ENCODE measurements at places on chromosomes 12 and 14.

DNA sequence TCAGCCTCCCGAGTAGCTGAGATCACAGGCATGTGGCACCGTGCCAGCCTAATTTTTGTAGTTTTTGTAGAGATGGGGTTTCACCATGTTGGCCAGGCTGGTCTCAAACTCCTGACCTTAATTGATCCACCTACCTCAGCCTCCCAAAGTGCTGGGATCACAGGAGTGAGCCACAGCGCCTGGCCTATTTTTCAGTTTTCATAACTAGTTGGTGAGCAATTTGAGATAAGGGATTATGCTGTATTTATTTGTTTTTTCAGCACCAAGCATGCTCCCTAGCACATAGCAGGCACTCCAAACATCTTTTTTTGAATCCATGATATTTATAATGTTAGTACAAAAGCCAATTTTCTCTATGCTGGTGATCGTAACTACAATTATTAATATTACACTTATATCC lies 541.2 kb downstream of the SNAPC1 start:
- no peak for DNase-seq

DNA sequence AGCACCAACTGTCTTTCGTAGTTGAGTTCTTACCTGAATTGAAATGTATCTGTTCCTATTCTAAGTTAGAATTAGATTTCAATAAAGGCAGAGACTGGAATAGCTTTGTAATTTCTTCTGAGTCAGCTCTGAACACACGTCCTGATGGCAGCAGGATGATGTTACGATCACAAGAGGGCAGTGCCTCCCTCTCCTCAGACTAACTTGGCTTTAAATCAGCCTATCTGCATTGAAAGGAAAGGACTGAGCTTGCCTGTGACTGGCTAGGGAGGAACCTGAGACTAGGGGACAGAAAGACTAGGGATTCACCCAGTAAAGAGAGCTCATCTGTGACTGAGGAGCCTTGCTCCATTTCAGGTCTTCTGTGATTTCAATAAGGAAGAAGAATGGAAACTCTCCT lies 323.7 kb upstream of the OR4E1 start:
- no peak for DNase-seq

- DNase-seq: no peak
Measured at GRCh38 chr14:94635154-94635553, 23.0 kb downstream of the SERPINA3 start.

GRCh38 chr12:22110176-22110575 lies 64.2 kb downstream of the CMAS start:
- DNase-seq: no peak

DNA sequence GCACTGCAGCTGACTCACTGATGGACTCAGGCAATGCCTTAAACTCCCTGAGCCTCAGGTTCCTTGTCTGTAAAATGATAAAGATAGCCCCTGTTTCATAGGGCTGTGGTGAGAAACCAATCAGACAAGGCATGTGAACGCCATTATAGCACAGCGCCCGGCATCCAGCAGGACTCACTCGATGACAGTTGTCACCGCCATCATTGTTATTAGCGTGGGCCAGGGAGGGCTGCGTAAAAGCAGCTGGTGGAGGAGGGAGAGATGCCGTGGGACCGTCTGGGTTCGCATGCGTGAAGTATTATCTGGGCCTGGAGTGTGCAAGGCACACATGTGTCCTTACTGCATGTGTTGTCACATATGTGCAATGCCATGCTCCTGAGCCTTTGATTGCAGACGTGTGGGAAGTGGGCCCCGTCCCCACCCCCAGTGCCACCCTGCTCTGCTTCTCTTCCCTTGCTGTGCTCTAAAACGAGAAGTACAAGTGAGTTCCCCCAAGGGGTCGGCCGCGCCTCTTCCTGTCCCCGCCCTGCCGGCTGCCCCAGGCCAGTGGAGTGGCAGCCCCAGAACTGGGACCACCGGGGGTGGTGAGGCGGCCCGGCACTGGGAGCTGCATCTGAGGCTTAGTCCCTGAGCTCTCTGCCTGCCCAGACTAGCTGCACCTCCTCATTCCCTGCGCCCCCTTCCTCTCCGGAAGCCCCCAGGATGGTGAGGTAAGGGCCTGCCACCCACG lies at the start of gene PTPN6:
Gene PTPN6, plus strand, starts transcription at position 546 of the 730 bp plus-strand sequence. Its CDS starts 157 bp downstream, at position 703.
- no peak for DNase-seq

- DNase-seq: no peak
Measured at GRCh38 chr14:44403193-44403592, 103.9 kb downstream of the FSCB start.

DNA sequence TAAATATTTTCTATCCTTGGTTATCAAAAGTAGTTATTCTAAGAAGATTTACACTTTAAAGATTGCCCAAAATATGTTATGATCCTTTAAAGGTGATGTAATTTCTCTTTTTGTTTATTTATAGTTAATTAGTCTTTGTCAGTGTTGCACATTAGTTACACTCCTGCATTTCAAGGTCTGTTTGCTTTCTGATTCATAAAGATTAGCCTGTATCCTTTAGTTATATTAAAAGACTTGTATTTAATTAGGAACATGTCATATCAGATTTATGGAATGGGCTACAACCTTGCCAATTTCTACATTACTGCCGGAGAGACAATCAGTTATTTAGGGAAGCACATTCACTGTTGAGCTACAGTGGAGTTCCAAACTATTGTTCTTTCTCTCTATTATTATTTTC lies 3.5 kb downstream of the EPYC start:
- no peak for DNase-seq

DNA sequence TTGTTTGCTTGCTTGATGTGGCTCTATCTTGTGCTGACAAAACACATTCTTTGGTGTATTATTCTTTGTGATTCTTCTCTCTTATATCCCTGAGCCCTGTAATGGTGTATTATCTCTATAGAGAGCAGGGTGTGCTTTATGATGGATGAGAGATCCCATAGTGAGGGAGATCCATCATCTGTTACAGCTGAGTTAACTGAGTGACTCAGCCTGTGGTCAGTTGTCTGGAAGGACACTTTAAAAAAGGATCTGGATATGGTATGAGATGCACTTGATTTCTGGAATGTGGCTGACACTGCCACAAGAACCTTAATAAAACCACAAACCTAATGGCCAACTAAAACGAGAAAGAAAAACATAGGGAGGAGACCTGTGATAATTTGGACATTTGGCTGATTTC lies 461.4 kb upstream of the SYT1 start:
- peak; percentile 92 for DNase-seq

DNA sequence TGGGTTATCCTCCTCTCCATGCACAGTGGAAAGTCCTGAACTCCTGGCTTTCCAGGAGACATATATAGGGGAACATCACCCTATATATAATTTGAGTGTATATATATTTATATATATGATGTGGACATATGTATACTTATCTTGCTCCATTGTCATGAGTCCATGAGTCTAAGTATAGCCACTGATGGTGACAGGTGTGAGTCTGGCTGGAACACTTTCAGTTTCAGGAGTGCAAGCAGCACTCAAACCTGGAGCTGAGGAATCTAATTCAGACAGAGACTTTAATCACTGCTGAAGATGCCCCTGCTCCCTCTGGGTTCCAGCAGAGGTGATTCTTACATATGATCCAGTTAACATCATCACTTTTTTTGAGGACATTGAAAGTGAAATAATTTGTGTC lies 4.4 kb downstream of the SSTR1 start:
- no peak for DNase-seq

- DNase-seq: no peak
Measured at GRCh38 chr12:108616941-108617858, 16.5 kb downstream of the SELPLG start.

DNA sequence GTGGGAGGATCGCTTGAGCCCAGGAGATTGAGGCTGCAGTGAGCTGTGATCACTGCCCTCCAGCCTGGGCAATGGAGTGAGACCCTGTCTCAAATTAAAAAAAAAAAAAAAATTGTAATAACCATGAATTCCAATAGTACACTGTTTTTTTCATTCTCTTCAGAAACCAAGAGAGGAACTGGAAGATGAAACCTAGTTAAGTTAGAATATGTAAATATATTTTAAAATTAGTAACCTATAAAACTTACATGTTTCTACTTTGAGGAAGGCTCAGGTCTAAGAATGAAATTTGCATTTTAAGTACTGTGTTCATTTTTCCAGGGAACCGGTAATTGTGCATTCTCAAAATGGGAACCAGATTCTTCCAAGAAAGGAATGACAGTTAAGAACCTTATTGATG lies 18.8 kb downstream of the KNTC1 start:
- DNase-seq: no peak

- DNase-seq: no peak
Measured at GRCh38 chr14:101293605-101294004, 267.7 kb upstream of the DIO3 start.

GRCh38 chr12:95790033-95790916 lies at the start of gene NTN4:
Gene NTN4 (minus strand): TSS chr12:95790764. CDS start chr12:95790309, 455 bp downstream.
- DNase-seq: no peak

GRCh38 chr14:101374373-101375338 lies 186.6 kb upstream of the DIO3 start:
- no peak for DNase-seq

GRCh38 chr14:99266181-99267178 lies 5.5 kb downstream of the BCL11B start:
- DNase-seq: peak; percentile 76

DNA sequence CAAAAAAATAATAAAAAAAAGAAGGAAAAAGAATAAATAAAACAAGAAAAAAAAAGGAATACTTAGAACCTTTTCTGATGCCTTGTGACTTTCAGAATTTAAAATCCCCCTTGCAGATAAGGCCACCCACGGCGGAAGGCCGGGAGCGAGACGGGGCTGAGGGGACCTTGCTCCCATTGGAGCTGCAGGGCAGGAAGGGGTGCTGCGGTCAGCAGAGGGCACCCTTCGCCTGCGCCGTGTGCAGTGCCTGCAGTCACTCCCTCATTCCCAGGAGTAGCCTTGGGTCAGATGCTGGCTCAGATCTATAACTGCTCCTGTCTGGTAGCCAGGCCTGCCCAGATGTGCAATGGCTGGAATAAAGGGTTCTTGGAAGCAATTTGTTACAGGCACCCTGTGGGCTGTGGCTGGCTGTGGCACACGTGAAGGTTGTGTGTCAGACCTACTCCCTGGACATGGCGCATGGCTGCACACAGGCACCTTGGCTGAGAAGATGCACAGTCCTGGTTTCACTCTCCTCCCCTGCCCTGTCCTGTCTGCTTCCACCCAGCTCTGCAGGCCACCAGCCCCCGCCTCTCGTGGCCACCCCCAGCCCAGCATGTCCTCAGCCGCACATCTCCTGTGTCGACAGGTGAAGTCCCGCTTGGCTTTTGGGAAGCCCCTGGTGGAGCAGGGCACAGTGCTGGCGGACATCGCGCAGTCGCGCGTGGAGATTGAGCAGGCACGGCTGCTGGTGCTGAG lies 13.4 kb upstream of the ALDH2 start:
- peak; percentile 41 for DNase-seq

- DNase-seq: no peak
Measured at GRCh38 chr12:27528788-27529187, 4.8 kb downstream of the PPFIBP1 start.

DNA sequence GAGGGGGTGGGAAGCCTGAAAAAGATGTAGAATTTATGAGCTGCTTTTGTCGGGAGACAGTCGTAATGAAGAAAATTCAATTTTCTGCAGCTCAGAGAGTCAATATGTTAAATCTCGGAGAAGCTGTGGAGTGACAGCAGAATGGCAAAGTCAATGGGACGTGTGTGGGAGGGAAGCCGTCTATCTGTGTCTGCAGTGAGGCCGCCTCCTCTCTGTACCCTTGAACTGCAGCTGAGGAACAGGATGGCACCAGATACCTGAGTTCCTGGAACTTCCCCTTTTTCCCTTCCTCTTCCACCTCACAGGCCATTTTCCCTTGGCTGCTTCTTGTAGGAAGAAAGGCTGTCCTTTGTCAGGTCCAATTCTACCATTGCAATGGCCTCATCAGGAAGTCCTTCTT lies 9.3 kb upstream of the CALCOCO1 start:
- no peak for DNase-seq

GRCh38 chr12:51508285-51508684 lies 82.7 kb upstream of the SCN8A start:
- DNase-seq: no peak

DNA sequence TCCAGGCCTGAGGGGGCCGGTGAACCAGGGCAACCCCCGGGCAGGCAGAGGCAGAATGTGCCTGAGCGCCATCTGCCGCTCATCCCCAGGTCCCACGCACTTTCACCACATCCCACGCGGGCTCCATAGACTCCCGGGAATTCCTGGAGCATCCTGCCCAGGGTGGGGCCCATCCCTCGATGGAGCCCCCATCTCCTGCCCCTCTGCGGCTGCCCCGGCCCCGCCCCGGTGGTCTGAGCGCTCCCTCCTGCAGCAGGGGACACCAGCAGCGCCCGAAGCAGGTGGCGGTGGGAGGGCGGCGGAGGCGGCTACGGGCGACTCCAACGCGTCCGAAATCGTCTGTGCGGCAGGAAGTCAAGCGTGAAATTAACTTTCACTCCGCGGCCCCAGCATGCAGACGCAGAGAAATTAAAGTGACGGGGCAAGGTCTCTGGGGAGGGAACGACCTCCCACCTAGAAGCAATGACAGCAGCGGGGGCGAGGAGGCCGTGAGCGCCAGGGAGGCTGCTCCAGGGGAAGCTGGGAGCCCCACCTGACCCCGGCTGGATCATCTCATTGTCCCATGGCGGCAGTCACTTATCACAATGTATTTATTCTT lies 122.2 kb downstream of the NCOR2 start:
- no peak for DNase-seq

DNA sequence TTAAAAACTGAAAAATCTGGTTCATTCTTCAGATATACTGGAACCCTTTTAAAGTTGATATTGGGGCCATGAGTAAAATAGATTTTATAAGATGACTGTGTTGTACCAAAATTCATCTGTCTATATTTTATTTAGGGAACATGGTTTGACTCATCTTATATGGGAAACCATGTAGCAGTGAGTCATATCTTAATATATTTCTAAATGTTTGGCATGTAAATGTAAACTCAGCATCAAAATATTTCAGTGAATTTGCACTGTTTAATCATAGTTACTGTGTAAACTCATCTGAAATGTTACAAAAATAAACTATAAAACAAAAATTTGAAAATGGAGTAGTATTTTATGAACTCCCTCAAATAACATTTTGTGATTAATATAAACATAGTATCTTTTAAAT lies 14.2 kb downstream of the PTGER2 start:
- peak; percentile 75 for DNase-seq

DNA sequence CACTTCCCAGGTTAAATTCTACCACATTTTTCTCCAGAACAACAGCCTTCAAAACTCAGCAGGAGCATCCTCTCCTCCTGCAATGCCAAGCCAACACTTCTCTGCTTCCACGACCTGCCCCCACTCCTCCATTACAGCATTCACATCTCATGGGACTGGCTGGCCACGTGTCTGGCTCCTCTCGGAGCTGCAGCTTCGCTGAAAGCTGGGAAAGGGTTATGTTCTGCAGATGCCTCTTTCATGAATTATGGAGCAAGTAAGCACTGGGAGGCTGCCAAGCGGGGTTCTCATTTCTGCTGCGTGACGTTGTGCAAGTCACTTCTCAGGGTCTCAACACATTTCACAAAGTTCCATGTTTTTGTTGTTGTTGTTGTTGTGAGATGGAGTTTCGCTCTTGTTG lies 142.2 kb upstream of the RFLNA start:
- DNase-seq: peak; percentile 82

- no peak for DNase-seq
Measured at GRCh38 chr12:122894193-122895121, 1.5 kb downstream of the VPS37B start.

- no peak for DNase-seq
Measured at GRCh38 chr14:104315169-104315568, 176.8 kb downstream of the KIF26A start.

- DNase-seq: peak; percentile 67
Measured at GRCh38 chr12:122356192-122356635, 66.3 kb downstream of the CLIP1 start.

GRCh38 chr12:113889076-113889475 lies 77.0 kb downstream of the RBM19 start:
- DNase-seq: peak; percentile 65
